CD4-positive, alpha-beta memory T cell (primary cell): ENCODE measurements at places on chromosomes 11 and 22. TPM values are rescaled to one million over a fixed set of nuclear protein-coding genes. Genes with fewer than 3 reads are reported as not detected.
A peak's percentile ranks its signal among the peaks of the same experiment; 100 is the strongest.

- no peaks in the 10 kb centered on the region for H3K4me1 ChIP-seq
- H3K4me3 ChIP-seq = no peak overlapping the region
- no peak for DNase-seq
- H3K27me3 ChIP-seq = no peaks in the 10 kb centered on the region
- H3K27ac ChIP-seq = no peak overlapping the region
- H3K36me3 ChIP-seq = no peaks in the 10 kb centered on the region
These were observed 308.9 kb downstream of the KCNA4 start for GRCh38 chr11:29707924-29708323.

- H3K27me3 ChIP-seq = no peaks in the 10 kb centered on the region
- no peak overlapping the region for H3K4me3 ChIP-seq
- H3K27ac ChIP-seq = no peak overlapping the region
- H3K36me3 ChIP-seq = no peaks in the 10 kb centered on the region
These were observed 167.1 kb upstream of the NARS2 start for GRCh38 chr11:78741741-78742140.

DNA sequence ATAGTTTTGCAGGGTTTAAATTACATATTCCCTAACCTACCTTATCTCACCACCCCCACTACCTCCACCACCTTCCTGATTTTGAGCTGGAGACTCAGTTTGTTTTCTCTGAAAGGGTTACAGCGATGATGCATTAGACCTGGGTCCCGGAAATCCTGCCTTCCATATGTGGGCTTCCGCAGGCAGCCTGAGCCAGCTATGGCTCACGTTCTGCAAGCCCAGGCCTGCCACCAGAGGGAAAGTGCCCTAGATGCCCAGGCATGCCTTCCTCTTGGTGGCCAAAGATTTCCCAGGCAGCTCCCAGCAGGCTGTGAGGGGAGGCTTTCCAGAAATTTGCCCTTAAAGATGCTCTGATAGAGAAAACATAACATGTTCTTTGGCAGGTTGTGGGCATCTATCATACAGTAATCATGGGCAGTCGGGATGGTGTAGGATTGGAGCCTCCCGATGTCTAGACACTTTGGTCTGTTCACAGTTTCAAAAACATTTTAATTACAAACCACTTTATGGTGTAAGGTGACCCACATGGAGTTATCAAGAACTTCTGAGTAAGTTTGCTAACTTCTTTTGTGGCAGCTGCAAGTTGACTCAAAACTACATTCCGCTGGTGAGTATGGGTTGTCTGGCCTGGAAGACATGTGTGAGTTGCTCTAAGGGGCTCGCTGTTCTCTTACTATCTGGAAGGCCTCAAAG is 79.3 kb downstream of the MICAL2 start:
- peaks cover 40% of the 10 kb centered on the region for H3K4me1 ChIP-seq
- DNase-seq = peak; percentile 73
- no peaks in the 10 kb centered on the region for H3K36me3 ChIP-seq
- H3K4me3 ChIP-seq = peak overlapping the region; percentile 15
- H3K27me3 ChIP-seq = no peaks in the 10 kb centered on the region

The IGLL1 gene
- not detected for polyA plus RNA-seq

DNA sequence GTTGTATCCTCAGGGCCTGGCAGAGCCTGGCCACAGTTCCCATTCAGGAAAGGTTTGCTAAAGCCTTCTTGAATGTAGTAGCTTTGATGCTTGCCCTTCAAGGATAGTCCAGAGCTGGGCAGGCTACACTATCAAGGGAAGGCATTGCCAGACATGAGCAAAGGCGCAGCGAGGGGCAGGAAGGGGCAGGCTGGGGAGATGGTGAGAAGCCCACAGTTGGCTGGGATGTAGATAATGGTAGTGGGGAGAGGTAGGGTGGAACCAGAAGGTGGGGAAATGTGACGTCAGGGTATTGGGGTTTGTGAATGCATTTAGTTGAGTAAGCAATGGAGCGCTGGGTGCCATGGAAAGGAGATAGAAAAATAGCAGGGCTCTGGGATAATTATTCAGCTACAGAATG is 28.6 kb downstream of the LRRC32 start:
- no peaks in the 10 kb centered on the region for H3K36me3 ChIP-seq
- no peaks in the 10 kb centered on the region for H3K4me1 ChIP-seq
- H3K4me3 ChIP-seq = no peak overlapping the region

The ATG2A gene
- polyA plus RNA-seq = 6.3 TPM

The KRTAP5-1 gene
- polyA plus RNA-seq = not detected

DNA sequence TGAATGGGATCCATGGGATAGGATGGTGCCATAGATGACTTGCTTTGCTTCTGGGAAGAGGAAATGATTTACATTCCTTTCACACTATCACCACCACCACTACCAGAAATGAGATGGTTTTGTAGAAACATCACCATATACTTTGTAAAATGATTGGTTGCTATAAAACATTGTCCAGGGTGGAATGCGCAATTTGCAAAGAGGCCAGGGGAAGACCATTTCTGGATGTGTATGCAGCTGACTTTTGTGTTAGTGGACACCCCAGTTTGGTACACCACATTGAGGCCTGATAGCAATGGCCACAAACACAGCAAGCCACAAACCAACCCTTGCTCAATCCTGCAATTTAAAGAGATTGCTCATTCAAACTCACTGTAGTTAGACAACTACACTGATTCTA is 56.7 kb upstream of the RCN1 start:
- no peak overlapping the region for H3K4me3 ChIP-seq
- H3K27me3 ChIP-seq = no peaks in the 10 kb centered on the region
- no peaks in the 10 kb centered on the region for H3K36me3 ChIP-seq
- no peaks in the 10 kb centered on the region for H3K4me1 ChIP-seq
- DNase-seq = no peak

DNA sequence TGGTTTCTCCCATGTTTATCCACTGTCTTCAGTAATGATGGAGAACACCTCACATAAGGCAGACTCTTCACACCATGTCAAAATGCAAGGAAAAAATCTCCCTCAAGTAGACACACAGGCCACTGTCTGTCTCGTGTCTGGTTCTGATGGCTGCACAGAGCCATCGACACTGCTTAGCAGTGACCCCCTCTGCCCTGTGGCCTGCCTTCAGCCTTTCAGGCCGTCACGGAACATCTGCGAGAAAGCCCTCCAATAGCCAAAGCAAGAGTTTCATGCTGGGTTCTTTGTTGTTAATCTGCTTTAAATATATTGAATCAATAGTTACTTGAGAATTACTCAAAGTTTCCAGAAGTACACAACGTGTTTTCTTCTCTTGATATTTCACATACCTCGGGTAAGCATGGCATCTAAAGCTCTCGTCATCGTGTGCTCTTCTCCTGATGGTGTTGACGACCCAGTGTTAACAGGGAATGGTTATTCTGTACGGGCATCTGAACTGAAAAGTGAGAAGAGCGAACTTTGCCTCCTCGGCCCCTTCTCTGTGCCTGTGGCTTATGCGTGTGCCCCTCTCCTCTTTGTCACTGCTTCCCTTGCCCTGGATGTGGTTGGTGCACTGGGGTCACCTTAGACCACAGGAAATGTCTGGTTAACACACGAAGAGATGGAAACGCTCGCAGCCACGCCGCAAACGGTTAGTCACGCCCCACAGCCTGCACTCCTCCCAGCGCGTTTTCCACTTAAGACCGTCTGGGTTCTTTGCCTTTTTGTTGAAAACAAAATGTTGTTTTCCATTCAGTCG is 33.4 kb upstream of the CTTN start:
- H3K36me3 ChIP-seq = peaks cover 4% of the 10 kb centered on the region
- no peak overlapping the region for H3K27ac ChIP-seq
- peak; percentile 53 for DNase-seq
- no peak overlapping the region for H3K4me3 ChIP-seq
- no peaks in the 10 kb centered on the region for H3K27me3 ChIP-seq

DNA sequence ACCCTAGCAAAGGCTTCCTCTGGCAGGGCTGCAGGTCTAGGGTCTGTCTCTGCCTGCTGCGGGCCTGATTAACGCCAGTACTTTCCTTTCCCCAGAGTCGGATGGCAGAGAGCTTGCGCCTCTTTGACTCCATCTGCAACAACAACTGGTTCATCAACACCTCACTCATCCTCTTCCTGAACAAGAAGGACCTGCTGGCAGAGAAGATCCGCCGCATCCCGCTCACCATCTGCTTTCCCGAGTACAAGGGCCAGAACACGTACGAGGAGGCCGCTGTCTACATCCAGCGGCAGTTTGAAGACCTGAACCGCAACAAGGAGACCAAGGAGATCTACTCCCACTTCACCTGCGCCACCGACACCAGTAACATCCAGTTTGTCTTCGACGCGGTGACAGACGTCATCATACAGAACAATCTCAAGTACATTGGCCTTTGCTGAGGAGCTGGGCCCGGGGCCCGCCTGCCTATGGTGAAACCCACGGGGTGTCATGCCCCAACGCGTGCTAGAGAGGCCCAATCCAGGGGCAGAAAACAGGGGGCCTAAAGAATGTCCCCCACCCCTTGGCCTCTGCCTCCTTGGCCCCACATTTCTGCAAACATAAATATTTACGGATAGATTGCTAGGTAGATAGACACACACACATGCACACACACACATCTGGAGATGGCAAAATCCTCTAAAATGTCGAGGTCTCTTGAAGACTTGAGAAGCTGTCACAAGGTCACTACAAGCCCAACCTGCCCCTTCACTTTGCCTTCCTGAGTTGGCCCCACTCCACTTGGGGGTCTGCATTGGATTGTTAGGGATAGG is 18.6 kb downstream of the RSPH14 start:
- no peaks in the 10 kb centered on the region for H3K36me3 ChIP-seq
- no peak overlapping the region for H3K27ac ChIP-seq
- peaks cover 16% of the 10 kb centered on the region for H3K4me1 ChIP-seq
- DNase-seq = no peak

GRCh38 chr22:38132136-38132535 is 21.7 kb upstream of the BAIAP2L2 start:
- no peaks in the 10 kb centered on the region for H3K27me3 ChIP-seq
- peaks cover 19% of the 10 kb centered on the region for H3K36me3 ChIP-seq
- no peak for DNase-seq
- H3K4me3 ChIP-seq = no peak overlapping the region
- no peaks in the 10 kb centered on the region for H3K4me1 ChIP-seq
- no peak overlapping the region for H3K27ac ChIP-seq

DNA sequence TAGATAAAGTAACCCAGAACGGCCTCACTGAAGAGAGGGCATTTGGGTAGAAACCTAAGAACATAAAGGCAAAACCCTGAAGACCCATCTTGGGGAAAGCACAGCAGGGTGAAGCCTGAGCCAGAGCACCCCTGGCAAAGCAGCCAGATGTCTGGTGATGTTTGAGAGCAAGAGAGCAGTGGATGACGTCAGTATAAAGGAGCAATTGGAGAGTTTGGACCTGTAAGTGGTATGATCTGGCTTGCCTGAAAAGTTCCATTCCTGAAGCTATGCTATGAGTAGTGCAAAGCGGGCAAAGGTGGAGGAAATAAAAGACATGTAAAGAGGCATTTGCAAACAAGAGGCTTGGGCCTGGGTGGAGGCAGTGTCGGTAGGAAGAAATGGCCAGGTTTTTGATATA is 167.8 kb downstream of the MSANTD4 start:
- no peaks in the 10 kb centered on the region for H3K27me3 ChIP-seq
- no peaks in the 10 kb centered on the region for H3K36me3 ChIP-seq
- H3K4me3 ChIP-seq = no peak overlapping the region
- H3K27ac ChIP-seq = no peak overlapping the region

The ALKBH3 gene
- polyA plus RNA-seq = 36.5 TPM

DNA sequence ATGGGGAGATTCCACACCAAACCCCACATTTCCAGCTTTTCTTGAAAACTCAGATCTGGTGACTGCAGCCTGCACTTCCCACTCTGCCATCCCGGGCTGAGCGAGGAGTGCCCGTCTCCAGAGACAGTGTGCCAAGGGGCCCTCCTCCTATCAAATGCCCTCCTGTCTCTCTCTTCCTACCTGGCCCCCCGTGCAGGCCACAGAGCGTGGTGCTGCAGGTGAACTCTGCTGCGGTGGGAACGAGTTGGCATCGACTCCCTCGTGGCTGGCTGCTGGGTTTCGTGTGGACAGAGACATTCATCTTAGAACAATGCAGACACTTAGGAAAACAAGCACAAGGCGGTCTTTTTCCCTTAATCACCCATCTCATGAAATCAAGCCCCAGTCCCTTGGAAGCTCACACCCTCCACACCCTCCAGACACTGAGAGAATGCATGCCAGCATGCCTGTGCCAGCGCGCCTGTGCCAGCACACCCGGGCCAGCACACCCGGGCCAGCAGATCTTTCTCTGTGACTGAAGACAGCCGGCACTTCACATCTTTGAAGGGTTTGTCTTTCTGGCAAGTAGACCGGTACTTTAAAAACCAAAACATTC is 65.0 kb downstream of the PARVB start:
- no peaks in the 10 kb centered on the region for H3K4me1 ChIP-seq
- no peaks in the 10 kb centered on the region for H3K27me3 ChIP-seq
- DNase-seq = no peak
- no peaks in the 10 kb centered on the region for H3K36me3 ChIP-seq

- H3K27ac ChIP-seq = peak overlapping the region; percentile 31
- H3K36me3 ChIP-seq = no peaks in the 10 kb centered on the region
- DNase-seq = no peak
- peak overlapping the region; percentile 23 for H3K4me3 ChIP-seq
- peaks cover 58% of the 10 kb centered on the region for H3K4me1 ChIP-seq
These were observed 816 bp upstream of the PHRF1 start for GRCh38 chr11:575313-575995.

The CCDC83 gene
- polyA plus RNA-seq = not detected

The GAS2 gene
- polyA plus RNA-seq = 2.7 TPM

The GGTLC3 gene
- not detected for polyA plus RNA-seq

GRCh38 chr11:57462597-57462996 is 2.3 kb downstream of the RTN4RL2 start:
- peaks cover 31% of the 10 kb centered on the region for H3K4me1 ChIP-seq
- H3K27me3 ChIP-seq = peaks cover 13% of the 10 kb centered on the region
- no peak overlapping the region for H3K4me3 ChIP-seq
- no peak for DNase-seq
- H3K27ac ChIP-seq = no peak overlapping the region
- no peaks in the 10 kb centered on the region for H3K36me3 ChIP-seq

The TP53AIP1 gene
- not detected for polyA plus RNA-seq

- H3K27me3 ChIP-seq = no peaks in the 10 kb centered on the region
- no peak overlapping the region for H3K4me3 ChIP-seq
- H3K4me1 ChIP-seq = no peaks in the 10 kb centered on the region
- no peak overlapping the region for H3K27ac ChIP-seq
These were observed 190.7 kb downstream of the ST3GAL4 start for GRCh38 chr11:126546191-126546590.

- H3K4me3 ChIP-seq = no peak overlapping the region
- H3K4me1 ChIP-seq = no peaks in the 10 kb centered on the region
- DNase-seq = no peak
- no peaks in the 10 kb centered on the region for H3K27me3 ChIP-seq
- no peak overlapping the region for H3K27ac ChIP-seq
These were observed 77.5 kb upstream of the NARS2 start for GRCh38 chr11:78651923-78652842.
